SJSA1 (cell line): ENCODE measurements at places on chromosomes 2 and 18. TPM values are rescaled to one million over a fixed set of nuclear protein-coding genes. Genes with fewer than 3 reads are reported as not detected.

DNA sequence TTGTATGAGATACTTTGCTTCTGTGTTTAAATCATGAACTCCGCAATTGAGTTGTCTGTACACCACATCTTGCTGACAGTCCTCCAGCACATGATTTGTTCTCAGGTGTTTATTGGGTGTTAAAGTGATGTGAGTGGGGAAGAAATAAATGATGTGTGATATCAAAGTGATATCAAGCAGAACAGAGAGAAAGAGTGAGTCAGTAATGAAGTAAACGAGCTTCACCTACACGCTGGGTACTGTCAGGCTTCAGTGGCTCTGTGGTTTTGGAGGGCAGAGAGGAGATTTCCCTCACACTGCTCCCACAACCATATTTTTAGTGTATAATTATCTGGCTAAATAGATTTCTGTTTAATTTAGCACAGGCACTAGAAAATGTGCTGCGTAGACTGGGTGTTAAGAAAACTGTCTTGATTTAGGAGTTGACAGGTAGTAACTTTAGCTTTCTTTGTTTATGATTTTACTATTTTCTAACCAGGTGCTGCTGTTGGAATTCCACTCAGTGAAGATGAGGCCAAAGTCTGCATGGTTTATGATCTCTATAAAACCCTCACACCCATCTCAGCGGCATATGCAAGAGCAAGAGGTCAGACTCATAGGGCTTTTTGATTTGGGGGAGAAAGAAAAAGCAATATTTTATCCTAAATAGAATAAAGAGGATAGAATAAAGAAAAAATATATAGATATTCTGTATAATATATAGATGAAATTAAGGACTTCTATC is 21.2 kb downstream of the ATIC start:
- H3K27me3 ChIP-seq, result no peaks in the 10 kb centered on the region
- H3K4me1 ChIP-seq, result peaks cover 20% of the 10 kb centered on the region
- H3K27ac ChIP-seq, result no peak overlapping the region
- H3K36me3 ChIP-seq, result peaks cover 76% of the 10 kb centered on the region
- DNase-seq, result no peak
- no peak overlapping the region for H3K4me3 ChIP-seq

- no peaks in the 10 kb centered on the region for H3K27me3 ChIP-seq
- H3K4me1 ChIP-seq, result no peaks in the 10 kb centered on the region
- no peak overlapping the region for H3K4me3 ChIP-seq
- H3K27ac ChIP-seq, result no peak overlapping the region
- DNase-seq, result no peak
- no peaks in the 10 kb centered on the region for H3K36me3 ChIP-seq
Observed at GRCh38 chr2:124704071-124704925, 679.2 kb downstream of the CNTNAP5 start.

GRCh38 chr2:216286616-216287231 is 85.6 kb downstream of the MARCHF4 start:
- H3K27me3 ChIP-seq, result no peaks in the 10 kb centered on the region
- DNase-seq, result no peak
- H3K4me3 ChIP-seq, result no peak overlapping the region

GRCh38 chr18:57664568-57665165 is 43.0 kb upstream of the NARS1 start:
- no peaks in the 10 kb centered on the region for H3K27me3 ChIP-seq
- H3K36me3 ChIP-seq, result peaks cover 15% of the 10 kb centered on the region
- no peak overlapping the region for H3K4me3 ChIP-seq
- no peak for DNase-seq
- no peaks in the 10 kb centered on the region for H3K4me1 ChIP-seq

DNA sequence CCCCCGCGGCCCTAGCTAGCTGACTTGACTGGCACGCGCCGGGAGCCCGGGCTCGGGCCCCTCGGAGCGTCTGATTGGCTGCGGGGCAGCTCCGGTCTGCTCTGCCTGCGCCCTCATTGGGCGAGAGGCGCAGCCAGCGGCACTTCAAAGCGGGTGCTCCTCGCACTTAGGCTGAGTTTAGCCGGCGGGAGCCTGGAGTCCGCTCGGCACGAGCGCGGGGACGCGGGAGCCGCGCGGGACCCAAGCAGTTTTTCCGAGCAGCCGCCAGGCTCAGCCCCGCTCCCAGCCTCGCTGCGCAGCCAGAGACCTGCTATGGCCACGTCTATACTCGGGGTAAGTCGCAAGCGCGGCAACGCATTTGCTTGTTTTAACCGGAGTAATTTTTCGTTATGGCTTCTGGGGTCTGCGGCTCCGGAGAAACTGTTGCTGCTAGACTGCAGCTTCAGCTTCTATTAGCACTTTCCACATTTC is at the start of gene SP9:
Gene SP9 (plus strand): TSS at position 174 of the 471 bp plus-strand sequence. CDS start 139 bp downstream, at position 313.
- H3K36me3 ChIP-seq, result no peaks in the 10 kb centered on the region
- peaks cover 11% of the 10 kb centered on the region for H3K4me1 ChIP-seq
- H3K27me3 ChIP-seq, result no peaks in the 10 kb centered on the region
- DNase-seq, result peak; percentile 63

DNA sequence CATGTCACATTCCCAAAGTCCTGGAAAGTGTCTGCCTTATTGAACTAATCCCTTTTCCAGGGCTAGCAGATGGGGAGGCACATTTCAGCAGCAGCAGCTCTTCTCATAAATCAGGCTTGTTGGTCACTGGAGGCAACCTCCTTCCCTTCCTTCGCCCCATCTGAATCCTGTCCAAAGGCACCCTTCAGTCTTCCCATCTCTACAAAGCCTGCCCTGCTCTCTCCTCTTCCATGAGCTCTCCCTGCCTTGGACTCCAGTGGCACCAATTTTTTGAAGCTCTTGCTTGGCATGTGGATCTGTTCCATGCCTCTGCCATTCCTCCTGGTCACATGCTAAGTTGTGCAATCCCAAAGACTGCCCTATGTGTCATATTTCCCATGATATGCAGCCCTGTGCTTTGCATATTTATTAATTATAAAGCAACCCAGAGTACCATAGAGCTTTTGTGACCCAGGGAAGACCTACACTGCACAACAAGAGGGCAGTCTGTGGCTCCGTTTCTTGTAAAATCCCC is 70.3 kb downstream of the ANTXR1 start:
- peaks cover 51% of the 10 kb centered on the region for H3K4me1 ChIP-seq
- no peaks in the 10 kb centered on the region for H3K27me3 ChIP-seq
- H3K4me3 ChIP-seq, result no peak overlapping the region
- peaks cover 27% of the 10 kb centered on the region for H3K36me3 ChIP-seq
- peak overlapping the region; percentile 60 for H3K27ac ChIP-seq
- no peak for DNase-seq

DNA sequence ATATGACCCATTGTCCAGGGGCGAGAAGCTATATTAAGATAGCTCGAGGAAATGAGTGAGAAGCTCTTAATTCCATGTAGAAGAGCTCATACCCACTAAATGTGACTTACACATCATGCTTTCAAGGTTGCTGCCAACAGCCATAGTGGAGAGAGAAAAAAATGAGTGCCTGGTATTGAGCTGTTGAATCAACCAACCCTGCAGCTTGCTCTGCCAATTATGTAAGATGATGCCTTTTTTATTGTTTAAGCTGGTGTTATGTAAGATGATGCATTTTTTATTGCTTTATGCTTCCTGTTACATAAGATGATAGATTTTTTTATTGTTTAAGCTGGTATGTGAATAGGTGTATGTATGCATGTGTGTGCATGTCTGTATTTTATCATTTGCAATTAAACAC is 228.2 kb downstream of the CCDC178 start:
- no peak overlapping the region for H3K27ac ChIP-seq
- H3K27me3 ChIP-seq, result no peaks in the 10 kb centered on the region
- H3K4me1 ChIP-seq, result no peaks in the 10 kb centered on the region
- no peaks in the 10 kb centered on the region for H3K36me3 ChIP-seq
- no peak for DNase-seq

GRCh38 chr2:128784626-128785306 is 466.1 kb upstream of the HS6ST1 start:
- H3K27me3 ChIP-seq, result peaks cover 6% of the 10 kb centered on the region
- DNase-seq, result no peak
- H3K4me1 ChIP-seq, result no peaks in the 10 kb centered on the region; the same call in 1 of the 2 replicates
- no peak overlapping the region for H3K27ac ChIP-seq

DNA sequence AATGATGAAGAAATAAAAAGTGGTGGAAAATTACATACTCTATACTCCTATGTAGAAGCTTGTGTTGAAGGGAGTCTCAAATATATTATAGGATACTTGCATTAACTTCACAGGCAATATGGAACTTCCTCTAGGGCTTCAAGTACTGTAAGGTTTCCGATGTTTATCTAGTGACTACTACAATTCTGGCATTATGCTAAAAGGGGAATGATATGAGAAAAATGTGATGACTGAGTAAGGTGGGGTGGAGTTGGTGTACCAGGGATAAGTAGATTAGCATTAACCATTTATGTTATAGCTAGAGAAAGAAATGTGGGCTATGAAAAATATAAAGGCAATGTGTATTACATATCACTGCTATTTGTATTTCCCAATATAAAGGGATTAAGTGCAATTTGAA is 229.5 kb downstream of the DCC start:
- no peak for DNase-seq
- no peaks in the 10 kb centered on the region for H3K36me3 ChIP-seq
- no peak overlapping the region for H3K4me3 ChIP-seq
- H3K27me3 ChIP-seq, result no peaks in the 10 kb centered on the region
- no peak overlapping the region for H3K27ac ChIP-seq

DNA sequence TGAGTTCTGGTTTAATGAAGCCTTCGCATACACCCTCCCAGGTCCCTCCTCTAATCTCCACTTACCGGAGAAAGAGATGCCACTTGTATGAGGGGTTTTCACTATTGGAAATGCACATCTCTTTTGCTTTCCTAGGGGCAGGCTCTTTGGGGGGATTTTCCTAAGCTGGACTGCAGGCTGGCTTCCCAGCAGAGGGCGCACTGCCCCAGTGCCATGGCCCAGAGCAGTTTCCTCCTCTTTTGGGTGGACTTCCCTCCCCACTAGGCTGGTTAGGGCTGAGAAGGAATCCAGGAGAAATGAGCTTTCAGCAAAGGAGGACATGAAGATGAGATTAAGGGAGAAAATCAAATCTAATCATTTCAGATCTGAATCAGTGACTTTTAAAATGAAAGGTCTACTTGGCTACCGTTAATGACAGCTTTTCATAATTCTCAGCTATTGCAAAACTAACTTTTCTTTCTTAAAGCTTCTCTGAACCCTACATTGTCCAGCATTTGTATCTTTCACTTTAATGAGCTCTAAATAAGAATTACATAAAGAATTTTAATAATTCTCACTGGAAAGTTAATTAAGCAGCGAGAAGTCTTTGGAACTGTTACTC is 784.1 kb upstream of the FANCL start:
- DNase-seq, result peak; percentile 43
- H3K27me3 ChIP-seq, result peaks cover 4% of the 10 kb centered on the region; the same call in 1 of the 2 replicates
- no peak overlapping the region for H3K27ac ChIP-seq
- H3K4me1 ChIP-seq, result no peaks in the 10 kb centered on the region
- H3K36me3 ChIP-seq, result no peaks in the 10 kb centered on the region
- H3K4me3 ChIP-seq, result no peak overlapping the region

DNA sequence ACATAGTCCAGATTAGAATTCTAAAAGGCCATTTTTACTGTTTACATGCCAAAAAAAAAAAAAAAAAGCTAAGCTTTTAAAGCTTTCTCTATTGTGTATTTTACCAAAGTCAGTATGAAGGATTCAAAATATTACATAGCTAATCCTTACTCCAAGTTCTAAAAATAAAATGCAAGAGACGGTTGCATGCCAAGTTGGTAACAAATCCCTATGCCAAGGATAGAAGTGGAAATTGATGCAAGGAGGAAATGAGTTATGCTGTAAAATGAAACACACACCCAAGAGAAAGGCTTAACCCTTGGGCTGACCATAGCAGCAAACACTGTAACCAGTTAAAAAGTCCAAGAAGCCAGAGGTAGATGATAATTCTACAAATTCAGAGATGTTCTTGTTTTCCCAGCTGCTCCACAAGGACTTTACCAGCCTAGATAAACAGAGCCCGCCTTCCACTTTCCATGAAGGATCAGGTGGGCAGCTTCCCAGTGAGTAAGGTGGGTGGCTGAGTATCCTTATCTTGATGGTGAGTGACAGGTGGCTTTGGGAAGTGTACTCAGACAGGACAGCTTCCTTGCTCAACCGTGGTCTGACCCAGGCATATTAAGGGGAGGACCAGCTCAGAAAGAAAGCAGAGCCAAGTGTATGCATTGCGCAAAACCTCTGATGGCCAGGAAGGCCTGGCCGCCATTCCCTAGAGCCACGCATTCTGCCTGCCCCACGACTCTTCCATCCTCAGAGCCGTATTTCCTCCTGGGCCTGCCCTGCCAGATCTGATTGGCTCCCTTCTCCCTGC is 34.4 kb downstream of the ATP8B1 start:
- DNase-seq, result no peak
- H3K4me3 ChIP-seq, result no peak overlapping the region
- H3K36me3 ChIP-seq, result no peaks in the 10 kb centered on the region
- no peak overlapping the region for H3K27ac ChIP-seq
- no peaks in the 10 kb centered on the region for H3K27me3 ChIP-seq

GRCh38 chr2:163808406-163808805 is 72.6 kb upstream of the FIGN start:
- H3K27me3 ChIP-seq, result no peaks in the 10 kb centered on the region
- no peak overlapping the region for H3K4me3 ChIP-seq
- no peaks in the 10 kb centered on the region for H3K4me1 ChIP-seq

GRCh38 chr2:31504311-31504710 is 76.4 kb downstream of the SRD5A2 start:
- no peak overlapping the region for H3K4me3 ChIP-seq
- H3K27me3 ChIP-seq, result no peaks in the 10 kb centered on the region
- no peaks in the 10 kb centered on the region for H3K36me3 ChIP-seq
- no peak for DNase-seq
- H3K27ac ChIP-seq, result no peak overlapping the region
- H3K4me1 ChIP-seq, result no peaks in the 10 kb centered on the region

DNA sequence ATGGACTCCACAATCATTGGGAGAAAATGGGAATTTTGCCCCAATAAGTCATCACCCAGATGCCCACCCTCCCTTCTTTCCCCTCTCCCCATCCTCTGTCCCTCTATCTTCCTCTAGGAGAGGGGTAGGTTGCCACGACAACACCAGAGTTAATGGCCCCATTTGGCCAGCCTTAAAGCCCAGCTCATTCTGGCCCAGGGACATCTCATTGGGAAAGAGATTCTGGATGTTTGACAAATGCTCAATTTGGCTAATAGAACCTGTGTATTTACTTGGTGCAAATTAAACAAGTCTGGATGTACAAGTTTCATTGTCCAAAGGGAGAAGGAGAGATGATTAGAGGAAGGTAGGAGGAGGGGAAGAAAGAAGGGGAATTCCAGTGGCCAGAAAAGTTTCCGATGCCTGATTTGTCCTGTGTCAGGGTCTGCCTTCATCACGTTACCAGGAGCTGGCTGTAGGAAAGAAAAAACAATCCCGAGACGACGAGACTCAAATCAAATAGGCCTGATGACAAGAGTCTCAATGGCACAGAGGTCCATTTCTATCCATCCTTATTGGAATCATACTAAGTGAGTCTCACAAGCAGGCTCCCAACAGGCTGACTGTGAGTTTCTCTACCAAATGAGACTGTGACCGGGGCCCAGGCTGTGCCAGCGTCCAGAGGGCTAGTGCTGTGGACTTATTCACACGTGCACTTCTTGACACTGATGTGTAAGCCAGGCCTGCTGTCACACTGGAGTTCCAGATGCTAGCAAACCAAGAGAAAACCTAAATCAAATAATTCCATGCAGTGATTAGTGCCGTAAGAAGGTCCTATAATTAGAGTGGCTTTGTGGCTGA is 265.2 kb upstream of the APCDD1 start:
- H3K27ac ChIP-seq, result no peak overlapping the region
- no peaks in the 10 kb centered on the region for H3K36me3 ChIP-seq
- no peaks in the 10 kb centered on the region for H3K27me3 ChIP-seq
- H3K4me3 ChIP-seq, result no peak overlapping the region

The TMEM247 gene
- not detected in 2 replicates for total RNA-seq

The MC4R gene
- not detected in 2 replicates for total RNA-seq

The ACOXL gene
- not detected in 2 replicates for total RNA-seq

The KYNU gene
- total RNA-seq, result not detected in 2 replicates

The SERPINB8 gene
- total RNA-seq, result 27.2 and 28.6 TPM in 2 replicates

The AMER3 gene
- total RNA-seq, result not detected in 2 replicates
